Right atrium auricular region (tissue), 2 donors: ENCODE measurements at places on chromosomes 12 and 14. TPM values are rescaled to one million over a fixed set of nuclear protein-coding genes. Genes with fewer than 3 reads are reported as not detected.

DNA sequence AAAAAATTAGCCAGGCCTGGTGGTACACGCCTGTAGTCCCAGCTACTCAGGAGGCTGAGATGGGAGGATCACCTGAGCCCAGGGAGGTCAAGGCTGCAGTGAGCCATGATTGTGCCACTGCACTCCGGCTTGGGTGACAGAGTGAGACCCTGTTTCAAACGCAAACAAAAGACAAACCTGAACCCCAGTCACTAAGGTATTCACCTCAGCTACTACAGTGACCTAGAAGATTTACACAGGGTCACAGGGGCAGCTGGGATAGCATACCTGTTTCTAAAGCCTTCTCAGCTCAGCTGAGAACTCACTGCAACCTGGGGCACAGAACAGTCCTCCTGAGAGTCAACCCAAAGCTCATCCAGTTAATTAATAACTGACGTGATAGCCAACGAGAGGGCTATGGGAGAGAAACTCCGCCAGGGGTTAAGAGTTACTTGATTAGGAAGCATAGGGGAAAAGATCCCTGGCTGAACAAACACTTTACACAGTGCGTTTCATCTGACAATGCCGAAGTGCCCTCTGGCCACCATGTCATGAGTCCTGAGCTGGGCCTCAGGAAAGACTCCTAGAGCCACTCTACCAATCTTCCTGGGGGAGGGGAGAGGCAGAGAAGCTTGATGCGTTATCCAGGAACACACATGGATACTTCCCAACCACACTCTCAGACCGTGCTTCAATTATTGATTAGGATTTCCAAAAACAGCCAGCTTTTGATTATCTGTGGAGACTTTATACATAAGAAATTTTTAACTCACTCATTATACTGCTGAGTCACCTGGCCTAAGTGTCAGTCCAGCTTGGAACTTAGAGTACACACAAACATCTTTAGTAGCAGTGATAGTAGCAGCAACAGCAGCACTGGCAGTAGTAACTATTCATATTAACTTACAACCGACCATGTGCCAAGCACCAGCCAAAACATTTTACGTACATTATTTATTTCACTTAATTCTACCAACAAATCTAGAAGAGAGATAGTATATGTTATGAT, 48.2 kb downstream of the FOXN3 start:
- no peaks in the 10 kb centered on the region for H3K27me3 ChIP-seq
- no peak overlapping the region for H3K4me3 ChIP-seq
- H3K36me3 ChIP-seq = no peaks in the 10 kb centered on the region
- DNase-seq = peak; percentile 55

DNA sequence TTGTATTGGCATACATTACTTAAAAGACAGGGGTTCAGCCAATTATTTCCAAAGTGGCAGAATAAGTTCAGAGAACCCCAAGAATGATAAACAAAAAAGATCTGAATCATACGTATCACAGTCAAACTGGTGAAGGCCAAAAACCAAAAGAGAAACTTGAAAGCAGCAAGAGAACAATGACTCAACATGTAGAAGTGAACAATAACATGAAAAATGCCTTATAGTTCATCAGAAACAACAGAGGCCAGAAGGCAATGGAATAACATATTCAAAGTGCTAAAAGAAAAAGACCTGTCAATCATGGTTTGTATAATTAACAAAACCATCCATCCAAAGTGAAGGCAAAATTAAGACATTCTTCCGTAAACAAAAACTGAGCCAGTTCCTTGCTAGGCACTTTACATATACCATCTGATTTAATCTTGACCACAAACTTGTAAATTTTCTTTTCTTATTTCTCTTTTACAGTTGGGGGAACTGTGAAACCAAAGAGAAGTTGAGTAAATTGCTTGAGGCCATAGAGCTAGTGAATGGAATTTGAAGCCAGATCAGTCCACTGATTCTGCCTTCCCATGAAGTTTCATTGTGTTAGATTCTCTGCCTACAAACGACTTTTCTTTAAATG, 232.1 kb upstream of the SEL1L start:
- H3K4me1 ChIP-seq = no peaks in the 10 kb centered on the region
- no peaks in the 10 kb centered on the region for H3K36me3 ChIP-seq
- no peaks in the 10 kb centered on the region for H3K27me3 ChIP-seq
- no peak overlapping the region for H3K4me3 ChIP-seq
- DNase-seq = no peak

The ACRBP gene
- total RNA-seq = 0.43 TPM

DNA sequence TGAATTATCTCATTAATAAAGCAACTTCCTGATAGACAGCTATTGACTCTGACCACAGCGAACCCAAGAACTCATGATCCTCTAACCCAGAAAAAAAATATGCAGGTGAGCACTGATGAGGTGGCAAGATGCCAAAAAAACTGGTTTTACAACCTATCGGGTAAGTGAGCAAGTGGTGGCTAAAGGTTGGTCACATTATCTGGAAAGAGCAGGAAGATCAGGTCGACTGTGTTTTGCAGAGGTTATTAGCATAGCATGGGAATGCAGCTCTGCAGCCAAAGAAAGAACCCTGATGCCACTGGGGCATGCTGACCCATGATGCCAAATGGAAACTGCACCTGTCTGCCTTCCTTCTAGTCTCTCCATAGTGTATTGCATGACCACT, 23.5 kb downstream of the BHLHE41 start:
- no peak overlapping the region for H3K4me3 ChIP-seq
- H3K27ac ChIP-seq = no peak overlapping the region
- DNase-seq = no peak
- H3K4me1 ChIP-seq = no peaks in the 10 kb centered on the region
- H3K27me3 ChIP-seq = no peaks in the 10 kb centered on the region
- no peaks in the 10 kb centered on the region for H3K36me3 ChIP-seq

GRCh38 chr14:44803239-44803905, 158.4 kb downstream of the KLHL28 start:
- no peak overlapping the region for H3K4me3 ChIP-seq
- H3K36me3 ChIP-seq = no peaks in the 10 kb centered on the region
- H3K27ac ChIP-seq = no peak overlapping the region

GRCh38 chr12:3803865-3804472, 51.1 kb upstream of the CRACR2A start:
- peak; percentile 79 for DNase-seq
- no peaks in the 10 kb centered on the region for H3K36me3 ChIP-seq
- no peak overlapping the region for H3K27ac ChIP-seq
- H3K27me3 ChIP-seq = no peaks in the 10 kb centered on the region
- no peaks in the 10 kb centered on the region for H3K4me1 ChIP-seq

DNA sequence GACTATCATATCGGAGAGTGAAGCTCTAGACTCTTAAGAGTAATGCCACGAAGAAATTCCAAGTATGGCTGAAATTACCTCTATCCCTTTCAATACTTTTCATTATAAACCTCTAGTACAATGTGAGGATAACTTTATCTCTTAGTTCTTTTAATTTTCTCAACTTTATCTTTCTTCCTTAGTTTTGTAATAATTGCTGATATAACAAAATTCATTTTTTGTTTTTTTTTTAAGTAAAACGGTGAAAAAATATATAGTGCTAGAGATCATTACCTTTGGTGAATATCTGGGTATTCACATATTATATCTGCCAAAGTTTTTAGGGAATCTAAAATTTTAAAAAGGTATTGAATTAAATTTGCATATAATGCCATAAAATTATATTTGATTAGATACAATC, 19.5 kb upstream of the DNAAF2 start:
- H3K4me1 ChIP-seq = no peaks in the 10 kb centered on the region
- no peak for DNase-seq
- H3K27me3 ChIP-seq = no peaks in the 10 kb centered on the region
- H3K36me3 ChIP-seq = no peaks in the 10 kb centered on the region

DNA sequence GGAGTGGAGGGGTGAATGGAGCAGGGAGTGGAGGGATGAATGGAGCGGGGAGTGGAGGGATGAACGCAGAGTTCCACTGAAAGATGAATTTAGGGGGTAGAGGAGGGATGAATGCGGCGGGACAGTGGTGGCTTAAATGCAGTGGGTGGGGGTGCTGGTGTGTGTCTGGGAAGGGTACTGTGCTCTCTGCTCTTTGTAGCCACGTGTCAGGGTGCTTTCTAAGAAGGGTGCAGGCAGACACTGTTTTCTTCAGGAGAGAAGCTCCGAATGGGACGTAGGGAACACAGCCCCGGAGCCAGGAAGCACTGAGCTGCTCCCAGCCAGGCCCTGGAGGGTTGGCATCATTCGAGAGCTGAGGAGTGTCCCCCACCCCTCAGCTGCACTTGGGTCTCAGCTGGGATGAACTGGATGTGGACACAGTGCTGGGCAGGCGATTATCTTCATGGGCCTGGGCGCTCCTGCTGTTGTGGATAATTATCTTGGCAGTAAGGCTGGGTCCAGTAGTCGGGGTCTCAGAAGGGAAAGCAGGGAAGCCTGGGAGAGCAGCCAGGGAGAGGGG, 9.5 kb upstream of the CEP170B start:
- H3K36me3 ChIP-seq = no peaks in the 10 kb centered on the region
- DNase-seq = no peak
- H3K4me1 ChIP-seq = no peaks in the 10 kb centered on the region
- H3K27ac ChIP-seq = no peak overlapping the region
- no peak overlapping the region for H3K4me3 ChIP-seq

DNA sequence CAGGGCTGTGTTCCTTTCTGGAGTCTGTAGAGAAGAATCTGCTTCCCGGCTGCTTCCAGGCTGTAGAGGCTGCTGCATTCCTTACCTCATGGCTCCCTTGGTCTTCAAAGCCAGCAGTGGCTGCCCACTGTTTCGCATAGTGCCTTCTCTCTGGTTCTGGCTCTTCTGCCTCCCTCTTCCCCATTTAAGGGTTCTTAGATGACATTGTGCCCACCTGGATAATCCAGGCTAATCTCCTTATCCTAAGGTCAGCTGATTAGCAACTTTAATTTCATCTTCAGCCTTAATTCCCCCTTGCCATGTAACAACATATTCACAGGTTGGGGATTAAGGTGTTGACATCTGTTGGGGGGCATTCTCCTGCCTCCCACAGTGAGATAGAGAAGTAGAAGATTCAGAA, 208.6 kb upstream of the TMTC1 start:
- H3K4me1 ChIP-seq = no peaks in the 10 kb centered on the region
- H3K36me3 ChIP-seq = no peaks in the 10 kb centered on the region
- H3K27me3 ChIP-seq = no peaks in the 10 kb centered on the region
- DNase-seq = no peak
- no peak overlapping the region for H3K4me3 ChIP-seq
